ENCODE measurements at places on chromosomes 4 and X.

- no peak for DNase-seq
Observed at GRCh38 chr4:156113138-156113765, 159.6 kb upstream of the CTSO start.

DNA sequence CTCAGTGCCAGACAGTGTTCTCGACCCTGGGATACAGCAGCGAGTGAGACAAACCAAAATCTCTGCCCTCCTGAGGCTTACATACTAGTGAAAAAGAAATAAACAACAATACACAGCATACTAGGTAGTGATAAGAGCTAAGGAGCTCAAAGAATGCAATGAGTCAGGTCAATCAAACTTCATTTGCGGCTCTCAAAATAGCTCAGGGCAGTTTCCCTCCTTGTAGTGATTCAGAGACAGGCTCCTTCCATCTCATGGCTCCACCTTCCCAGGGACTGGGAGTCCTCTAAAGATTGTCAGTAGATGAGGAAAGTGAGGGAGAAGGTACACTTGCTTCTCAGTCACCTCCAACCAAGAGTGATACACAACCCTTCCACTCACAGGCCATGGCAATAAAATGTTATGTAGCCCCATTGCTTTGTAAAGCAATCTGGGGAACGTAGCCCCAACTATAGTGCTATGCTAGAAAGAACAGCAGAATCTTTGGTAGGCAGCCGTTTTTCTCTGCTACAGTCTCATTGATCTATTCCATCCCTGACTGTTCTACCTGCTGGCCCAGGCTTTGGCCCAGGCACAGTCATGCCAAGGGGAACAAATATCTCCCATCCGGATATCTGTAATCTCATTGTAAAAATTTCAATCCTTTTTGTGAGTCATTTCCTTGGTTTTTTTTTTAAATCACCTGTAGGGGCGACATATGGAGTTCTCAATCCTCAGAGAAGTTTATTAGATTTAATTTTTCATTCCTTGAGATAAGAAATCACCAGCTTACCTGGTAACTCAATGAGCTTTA is 183.1 kb upstream of the S100G start:
- no peak for DNase-seq

GRCh38 chr4:37601531-37601930 is 84.6 kb downstream of the RELL1 start:
- DNase-seq = peak; percentile 79

DNA sequence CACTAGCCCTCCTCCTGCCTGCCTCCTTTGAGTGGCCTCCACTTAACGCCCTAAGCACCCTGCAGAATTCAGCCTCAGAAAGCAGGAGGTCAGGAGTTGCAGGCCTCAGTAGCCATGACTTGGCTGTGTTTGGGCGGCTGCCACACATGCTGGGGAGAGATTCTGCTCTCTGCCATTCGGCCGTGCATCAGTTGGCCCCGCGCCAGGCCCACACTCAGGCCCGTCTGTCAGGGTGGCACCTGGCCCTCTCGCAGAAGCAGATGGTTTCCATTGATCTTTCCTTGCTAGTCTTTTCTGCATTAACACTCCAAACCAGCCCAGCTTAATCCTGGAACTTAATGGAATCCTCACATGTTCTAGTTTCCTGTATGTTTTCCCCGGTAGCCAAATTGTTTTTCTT is 30.7 kb upstream of the ATP6AP2 start:
- DNase-seq = no peak

GRCh38 chr4:55758570-55758969 is 61.0 kb upstream of the EXOC1L start:
- no peak for DNase-seq

GRCh38 chr4:180657881-180658280 is 1585.3 kb upstream of the TENM3 start:
- DNase-seq = no peak

All from large intestine (tissue), 12 donors.